ENCODE measurements at places on chromosomes 7 and 10.

- no peak for DNase-seq
Measured at GRCh38 chr10:93753621-93754250, 4.0 kb upstream of the LGI1 start.

- DNase-seq, result no peak
Measured at GRCh38 chr10:80051993-80052392, 26.5 kb upstream of the TMEM254 start.

DNA sequence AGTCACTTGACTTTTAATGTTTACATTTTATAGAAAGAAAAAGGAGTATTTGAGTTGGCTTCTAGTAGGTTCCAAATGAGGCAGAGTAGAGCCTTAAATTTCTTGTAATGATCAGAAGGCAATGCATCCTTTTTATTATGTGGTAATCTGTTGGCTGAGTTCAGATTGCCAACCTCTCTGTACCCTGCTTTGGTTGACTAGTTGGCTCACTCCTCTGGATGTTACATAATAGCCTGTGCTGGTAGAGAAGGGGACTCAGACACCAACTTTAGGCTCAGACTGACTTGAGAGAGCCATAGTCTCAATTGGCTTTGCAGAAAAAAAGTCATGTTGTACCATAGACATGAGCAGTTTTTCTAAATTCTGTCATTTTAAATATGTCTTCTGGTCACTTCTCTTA lies 46.8 kb upstream of the GLCCI1 start:
- DNase-seq, result no peak

- DNase-seq, result no peak
Measured at GRCh38 chr10:105577865-105578607, 936.9 kb downstream of the SORCS3 start.

Measured in germinal center (tissue), 1 donor.